ENCODE measurements at places on chromosomes 5 and 9. TPM values are rescaled to one million over a fixed set of nuclear protein-coding genes. Genes with fewer than 3 reads are reported as not detected.

TTC23L gene
- 0.28 TPM for total RNA-seq

PTGDS gene
- 2,426 TPM for total RNA-seq

CHSY3 gene
- 2.5 TPM for total RNA-seq

PCDHA6 gene
- 0.20 TPM for total RNA-seq

DROSHA gene
- 27.3 TPM for total RNA-seq

SLCO6A1 gene
- not detected for total RNA-seq

- no peak for DNase-seq
Measured at GRCh38 chr9:77562019-77562748, 85.9 kb downstream of the GNA14 start.

- DNase-seq: no peak
Measured at GRCh38 chr9:117720066-117720465, 15.9 kb downstream of the TLR4 start.

- no peak for DNase-seq
Measured at GRCh38 chr9:90855208-90855902, 53.7 kb downstream of the SYK start.

- no peak for DNase-seq
Measured at GRCh38 chr5:44814761-44815160, 6.0 kb downstream of the MRPS30 start.

DNA sequence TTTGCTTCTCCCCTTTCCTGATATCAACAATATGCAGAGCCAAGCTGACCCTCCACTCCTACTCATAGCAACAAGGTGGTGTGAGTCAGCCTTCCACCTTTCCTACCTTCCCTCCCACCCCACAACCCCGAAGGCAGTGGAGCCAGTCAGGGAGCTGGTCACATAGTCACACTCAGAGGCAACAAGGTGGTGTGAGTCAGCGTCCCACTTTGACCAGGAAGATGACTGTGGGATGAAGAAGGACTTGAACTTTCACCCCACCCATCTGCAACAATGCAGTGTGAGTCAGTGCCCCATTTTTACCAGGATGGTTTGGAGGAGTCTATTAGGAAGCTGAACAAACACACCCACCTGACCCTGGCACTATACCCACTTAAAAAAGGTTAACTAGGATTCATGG, 30.1 kb upstream of the ZNF782 start:
- DNase-seq: no peak

- DNase-seq: no peak
Measured at GRCh38 chr5:78562714-78563330, 85.8 kb downstream of the LHFPL2 start.

DNA sequence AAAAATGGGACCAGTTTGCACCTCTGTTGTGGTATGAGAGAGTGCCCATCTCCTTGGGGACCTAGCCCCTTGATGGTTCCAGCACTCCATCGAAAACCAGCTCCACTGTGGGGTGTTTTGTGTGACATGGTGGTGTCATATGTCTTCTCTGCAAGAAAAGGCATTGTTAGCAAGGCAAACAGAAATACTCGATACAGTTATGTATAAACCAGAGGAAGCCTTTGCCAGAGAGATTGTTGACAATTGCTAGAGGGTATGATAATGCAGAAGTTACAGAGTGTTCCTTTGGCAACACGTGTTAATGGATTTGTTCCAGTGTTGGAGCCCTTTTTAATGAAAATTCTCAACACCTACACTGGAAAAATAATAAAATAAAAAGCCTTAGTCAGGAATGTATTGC, 270.4 kb upstream of the DMRT1 start:
- no peak for DNase-seq

- no peak for DNase-seq
Measured at GRCh38 chr9:112780450-112781036, 30.0 kb downstream of the SNX30 start.

DNA sequence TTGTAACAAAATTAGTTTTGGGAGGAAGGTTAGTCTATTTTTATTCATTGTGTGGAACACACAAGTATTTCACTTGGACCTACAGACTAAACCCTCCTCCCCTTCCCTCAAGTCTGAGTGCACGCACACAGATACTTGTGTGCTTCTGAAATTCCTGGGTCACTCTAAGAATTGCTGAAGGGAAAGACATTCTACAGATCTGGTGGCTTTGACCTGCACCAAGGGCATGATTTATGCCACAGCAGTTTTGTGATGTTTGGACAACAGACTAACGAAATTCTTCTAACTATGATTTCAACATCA, 150.5 kb downstream of the ARL15 start:
- no peak for DNase-seq

DNA sequence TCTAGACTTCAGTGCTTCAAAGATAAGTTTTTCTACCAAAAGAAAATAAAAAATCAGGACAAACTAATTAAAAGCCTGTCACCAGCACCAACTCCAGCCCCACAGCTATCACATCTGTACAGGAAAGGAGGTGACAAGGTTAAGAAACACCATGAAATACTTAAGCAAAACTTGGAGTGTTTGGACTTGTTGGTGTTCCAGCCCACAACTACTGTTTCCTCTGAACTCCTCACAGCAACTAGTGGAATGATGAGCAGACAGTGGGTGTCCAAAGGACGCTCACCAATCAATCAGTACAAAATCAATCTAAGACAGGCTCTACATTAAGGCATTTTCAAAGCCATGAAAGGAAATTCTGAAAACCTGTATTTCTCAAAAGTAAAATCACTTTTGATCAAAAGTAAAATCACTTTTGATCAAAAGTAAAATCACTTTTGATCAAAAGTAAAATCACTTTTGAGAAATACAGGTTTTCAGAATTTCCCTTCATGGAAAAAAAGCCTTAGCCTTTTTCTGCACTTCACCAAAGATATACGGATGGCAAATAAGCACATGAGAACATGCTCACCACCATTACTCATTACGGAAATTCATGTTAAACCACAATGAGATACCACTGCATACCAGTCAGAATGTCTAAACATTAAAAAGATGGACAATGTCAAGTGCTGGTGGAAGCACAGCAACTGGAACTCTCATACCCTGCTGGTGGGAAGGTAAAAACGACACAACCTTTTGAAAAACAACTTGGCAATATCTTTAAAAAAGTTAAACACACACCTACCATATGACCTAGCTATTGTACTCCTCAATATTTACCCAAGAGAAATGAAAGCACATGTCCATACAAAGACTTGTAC, 79.7 kb downstream of the MED27 start:
- no peak for DNase-seq

- DNase-seq: peak; percentile 42
Measured at GRCh38 chr5:132375957-132376356, 6.4 kb downstream of the SLC22A5 start.

DNA sequence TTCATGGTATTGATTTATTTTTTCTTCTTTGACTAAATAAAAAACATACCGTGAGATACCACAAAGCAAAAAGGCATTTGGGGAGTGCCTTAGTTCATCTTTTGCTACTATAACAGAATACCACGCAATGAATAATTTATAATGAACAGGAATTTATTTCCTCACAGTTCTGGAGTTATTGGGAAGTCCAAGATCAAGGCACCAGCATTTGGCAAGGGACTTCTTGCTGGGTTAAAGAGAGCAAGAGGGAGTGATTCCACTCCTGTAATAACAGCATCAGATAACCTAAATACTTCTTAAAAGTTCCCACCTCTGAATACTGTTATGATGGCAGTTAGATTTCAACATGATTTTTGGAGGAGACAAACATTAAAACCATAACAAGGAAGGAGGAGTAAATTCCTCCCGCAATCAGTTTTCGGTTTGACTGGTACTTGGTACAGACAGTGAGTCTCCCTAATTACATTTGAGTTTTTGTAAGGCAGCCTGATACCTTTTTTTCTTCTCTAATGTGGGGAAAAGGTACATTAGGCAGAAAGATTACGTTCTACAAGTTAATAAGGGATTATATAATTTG, 8.8 kb upstream of the OMD start:
- DNase-seq: no peak

DNA sequence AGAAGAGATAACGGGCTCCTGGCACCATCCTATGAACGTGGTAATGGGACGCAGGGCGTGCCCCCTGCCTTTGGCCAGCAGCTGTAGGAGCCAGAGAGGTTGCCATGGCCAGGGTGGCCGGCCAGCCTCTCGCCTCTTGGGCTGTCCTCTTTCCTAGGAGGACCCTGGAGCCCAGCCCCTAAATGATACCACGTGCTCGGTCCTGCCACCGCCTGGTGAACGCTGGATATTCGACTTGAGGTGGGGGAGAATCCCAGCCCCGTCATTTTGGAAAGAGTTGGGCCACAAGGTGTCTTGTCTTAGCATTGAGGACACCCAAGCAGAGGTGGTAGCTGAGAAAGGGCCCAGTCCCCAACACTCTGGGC, 391 bp upstream of the NRG2 start:
- no peak for DNase-seq

DNA sequence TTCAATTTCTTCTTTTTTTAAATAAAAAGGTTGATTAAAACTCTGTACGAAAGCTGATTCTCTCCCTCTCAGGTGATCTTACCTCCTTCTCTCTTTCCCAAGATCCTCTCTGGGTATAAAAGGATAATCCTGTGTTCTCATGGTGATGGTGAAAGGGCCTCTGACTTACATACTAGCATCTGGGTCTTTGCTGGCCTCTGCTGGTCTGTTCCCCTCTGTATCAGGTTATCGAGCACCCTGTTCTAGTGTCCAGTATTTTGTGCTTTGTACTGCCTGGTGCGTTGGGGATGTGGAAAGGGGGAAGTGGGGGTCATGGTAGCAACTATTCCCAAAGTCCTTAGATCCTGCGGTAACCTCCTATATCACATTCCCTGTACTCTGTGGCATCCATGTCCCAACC, 328.9 kb downstream of the NR2F1-AS1 start:
- no peak for DNase-seq

DNA sequence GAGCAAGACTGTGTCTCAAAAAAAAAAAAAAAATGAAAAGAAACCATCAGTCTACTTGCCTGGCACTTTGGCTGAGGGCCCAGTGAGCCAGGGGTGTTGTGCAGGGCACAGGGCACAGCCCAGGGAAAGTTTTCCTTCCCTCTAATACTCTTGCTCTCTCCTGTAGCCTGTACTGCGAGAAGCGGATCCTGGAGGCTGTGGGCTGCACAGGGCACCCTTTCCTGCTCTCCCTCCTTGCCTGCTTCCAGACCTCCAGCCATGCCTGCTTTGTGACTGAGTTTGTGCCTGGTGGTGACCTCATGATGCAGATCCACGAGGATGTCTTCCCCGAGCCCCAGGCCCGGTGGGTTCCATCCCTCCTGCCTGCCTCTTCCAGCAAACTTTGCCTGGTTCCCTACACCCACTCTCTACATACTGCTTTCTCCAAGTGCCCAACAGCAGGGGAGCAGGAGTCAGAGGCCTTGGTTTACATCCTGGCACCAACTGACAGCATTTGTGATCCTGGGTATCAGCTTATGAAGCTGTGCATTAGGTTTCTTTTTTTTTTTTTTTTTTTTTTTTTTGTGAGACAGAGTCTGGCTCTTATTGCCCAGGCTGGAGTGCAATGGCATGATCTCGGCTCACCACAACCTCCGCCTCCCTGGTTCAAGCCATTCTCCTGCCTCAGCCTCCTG, 7.2 kb downstream of the ZDHHC12 start:
- no peak for DNase-seq

- no peak for DNase-seq
Measured at GRCh38 chr5:92980491-92980890, 600.5 kb downstream of the NR2F1-AS1 start.

GRCh38 chr9:95425910-95426551, 90.7 kb downstream of the PTCH1 start:
- no peak for DNase-seq

GRCh38 chr5:36878392-36879082, 2.0 kb downstream of the NIPBL start:
- DNase-seq: no peak

DNA sequence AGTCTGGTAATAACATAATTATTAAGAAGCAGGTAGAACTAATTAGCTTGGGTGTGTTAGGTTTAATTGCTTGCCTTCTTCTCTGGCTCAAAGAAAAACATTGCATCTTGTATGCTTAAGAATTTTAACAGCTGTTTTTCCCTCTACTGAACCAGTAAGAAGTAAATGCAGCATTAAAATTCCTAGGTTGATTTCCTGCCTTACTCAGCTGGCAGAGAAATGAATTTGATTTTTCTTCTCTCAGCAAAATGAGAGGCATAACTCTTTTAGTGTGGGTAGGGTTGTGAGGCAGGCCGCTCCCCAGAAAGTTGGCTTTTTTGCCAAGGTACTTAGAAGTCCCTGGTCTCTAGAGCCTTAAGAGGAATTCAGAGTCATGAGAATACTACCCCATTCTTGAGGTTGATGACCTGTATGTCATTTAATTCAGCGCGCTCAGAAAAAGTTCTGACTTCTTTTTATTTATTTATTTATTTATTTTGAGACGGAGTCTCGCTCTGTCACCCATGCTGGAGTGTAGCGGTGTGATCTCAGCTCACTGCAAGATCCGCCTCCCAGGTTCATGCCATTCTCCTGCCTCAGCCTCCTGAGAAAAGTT, 302.6 kb downstream of the ARHGEF28 start:
- DNase-seq: no peak

- DNase-seq: peak; percentile 94
Measured at GRCh38 chr5:140244525-140245025, 58.3 kb downstream of the PFDN1 start.

DNA sequence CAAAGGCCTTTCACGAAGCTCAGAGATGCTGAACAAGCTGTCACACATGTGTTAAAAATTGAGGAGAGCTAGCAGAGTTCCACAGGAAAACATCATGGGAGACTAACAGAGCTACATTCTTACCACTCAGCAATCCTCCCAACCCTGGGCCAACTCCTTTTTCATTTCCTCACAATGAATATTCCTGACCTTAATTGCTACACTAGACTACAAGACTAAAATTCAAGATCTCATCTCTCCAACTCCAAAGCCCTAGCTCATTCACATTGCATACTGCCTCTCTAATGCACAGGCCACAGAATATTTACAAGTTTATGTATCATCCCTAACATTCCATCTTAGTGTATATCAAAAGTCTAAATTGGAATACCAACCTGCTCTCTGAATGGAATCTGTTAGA, 21.2 kb downstream of the ERMP1 start:
- no peak for DNase-seq

Data from right atrium auricular region (tissue), 2 donors.